SW480 (cell line): ENCODE measurements at places on chromosomes 7 and 10.

- DNase-seq: no peak
Measured at GRCh38 chr10:78776756-78777155, 292.0 kb upstream of the ZMIZ1 start.

DNA sequence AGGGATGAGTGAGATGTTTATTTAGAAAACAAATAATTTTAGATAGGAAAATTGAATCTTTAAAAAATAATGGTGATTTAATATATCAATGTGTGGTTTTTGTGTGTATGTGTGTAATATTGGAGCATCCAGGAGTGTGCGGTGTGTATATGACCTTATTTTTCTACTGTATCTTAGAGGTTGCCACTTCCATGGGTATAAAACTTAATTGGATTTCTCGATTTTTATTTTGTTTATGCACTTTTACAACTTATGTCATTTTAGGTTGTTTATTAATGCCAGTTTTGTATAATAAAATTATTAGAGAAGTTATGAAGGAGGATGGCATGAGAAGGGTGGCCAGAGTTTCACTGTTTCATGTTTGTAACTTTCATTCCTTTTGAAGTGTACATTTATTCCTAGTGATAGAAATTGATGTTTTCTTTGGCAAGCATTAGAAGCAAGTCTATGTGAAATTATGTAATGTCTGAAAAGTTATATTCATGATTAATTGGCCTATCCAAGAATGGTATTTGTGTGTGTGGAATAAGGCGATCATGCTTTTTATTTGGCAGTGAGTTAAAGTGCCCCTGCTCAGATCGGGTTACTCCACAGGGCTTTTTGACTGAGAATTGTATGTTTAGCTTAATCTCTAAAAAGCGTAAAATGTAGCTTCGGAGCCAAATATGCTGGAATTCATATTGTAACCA lies 110.3 kb downstream of the KAT6B start:
- DNase-seq: no peak

- DNase-seq: no peak
Measured at GRCh38 chr7:131042269-131043160, 285.2 kb upstream of the MKLN1 start.

- DNase-seq: no peak
Measured at GRCh38 chr7:135490783-135491182, 19.1 kb downstream of the CNOT4 start.

DNA sequence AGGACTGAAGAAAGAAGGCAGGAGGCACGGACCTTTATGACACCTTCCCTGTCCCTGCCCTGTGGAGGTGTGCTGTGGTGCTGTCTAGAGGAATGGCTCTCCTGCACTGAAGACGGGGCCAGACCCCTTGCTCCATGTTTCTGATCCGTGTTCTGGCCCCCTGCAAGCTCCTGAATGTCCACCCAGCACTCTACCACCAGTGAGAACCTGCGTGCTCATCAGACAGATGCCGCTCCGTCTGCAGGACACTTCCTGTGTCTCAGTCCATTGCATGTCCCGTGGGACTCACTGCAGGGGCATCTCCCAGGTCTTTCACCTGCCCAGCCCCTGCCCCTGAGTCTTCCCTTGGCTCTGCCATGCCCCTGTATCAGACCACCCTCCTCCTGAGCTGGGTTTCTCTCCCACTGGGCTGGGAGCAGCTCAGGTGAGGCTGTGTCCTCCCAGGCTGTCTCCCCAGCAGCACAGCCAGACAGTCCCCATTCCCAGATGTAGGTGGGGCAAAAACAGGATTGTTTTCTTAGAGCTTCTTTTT lies 278.3 kb upstream of the ZNF32 start:
- DNase-seq: no peak
